ENCODE measurements at places on chromosomes 12 and 14.

DNA sequence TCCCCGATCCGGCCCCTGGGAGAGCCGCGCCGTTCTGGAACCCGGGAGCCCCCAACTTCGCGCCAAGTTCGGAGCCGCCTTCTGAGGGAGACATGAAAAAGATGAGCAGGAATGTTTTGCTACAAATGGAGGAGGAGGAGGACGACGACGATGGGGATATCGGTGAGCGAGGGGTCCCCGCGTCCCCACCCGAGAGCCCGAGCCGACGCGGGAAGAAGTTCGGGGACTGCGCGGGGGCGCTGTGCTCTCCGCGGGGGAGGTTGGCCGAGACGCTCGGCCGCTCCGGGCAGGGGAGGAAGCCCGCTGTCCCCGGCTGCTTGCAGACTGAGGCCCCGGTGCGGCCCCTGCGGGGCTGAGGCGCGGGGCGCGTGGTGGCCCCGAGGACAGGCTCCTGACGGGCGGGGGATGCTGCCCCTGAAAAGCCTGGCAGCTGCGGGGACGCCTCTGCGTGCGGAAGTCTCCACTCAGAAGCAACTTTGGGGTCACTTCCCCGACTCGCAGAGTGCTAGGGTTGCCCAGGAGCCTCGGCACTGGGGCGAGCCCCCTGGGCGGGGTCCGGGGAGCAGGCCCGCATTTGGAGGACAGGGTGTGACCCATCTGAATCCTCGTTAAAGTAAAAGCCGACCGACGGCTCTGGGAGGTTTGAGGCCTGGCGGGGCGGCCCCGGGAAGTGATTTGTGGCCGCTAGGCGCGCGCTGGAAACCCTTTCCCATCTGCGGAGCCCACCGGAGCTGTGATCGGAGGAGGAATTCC, 511 bp downstream of the ANO6 start:
- peak; percentile 51 for DNase-seq

GRCh38 chr12:80045594-80045993, 53.7 kb upstream of the OTOGL start:
- DNase-seq, result no peak

DNA sequence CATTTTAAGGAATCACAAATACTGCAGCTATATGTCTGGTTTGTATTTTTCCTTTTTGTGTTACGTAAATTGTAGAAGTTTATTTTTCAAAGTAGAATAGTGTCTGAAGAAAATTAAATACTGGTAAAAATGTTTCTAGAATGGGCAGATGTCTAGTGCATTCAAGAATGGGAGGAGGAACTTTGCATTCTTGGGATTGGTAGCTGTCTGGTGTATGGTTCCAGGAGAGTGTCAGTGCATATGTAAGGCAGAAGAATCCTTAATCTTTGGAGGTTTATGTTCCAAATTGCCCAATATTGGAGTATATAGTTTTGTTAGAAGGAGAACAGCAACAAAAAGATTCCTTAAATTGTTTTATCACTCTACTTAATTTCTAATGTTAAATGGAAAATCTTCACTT, 13.5 kb downstream of the PAPOLA start:
- DNase-seq, result no peak

GRCh38 chr12:30461026-30461615, 234.5 kb downstream of the IPO8 start:
- no peak for DNase-seq

DNA sequence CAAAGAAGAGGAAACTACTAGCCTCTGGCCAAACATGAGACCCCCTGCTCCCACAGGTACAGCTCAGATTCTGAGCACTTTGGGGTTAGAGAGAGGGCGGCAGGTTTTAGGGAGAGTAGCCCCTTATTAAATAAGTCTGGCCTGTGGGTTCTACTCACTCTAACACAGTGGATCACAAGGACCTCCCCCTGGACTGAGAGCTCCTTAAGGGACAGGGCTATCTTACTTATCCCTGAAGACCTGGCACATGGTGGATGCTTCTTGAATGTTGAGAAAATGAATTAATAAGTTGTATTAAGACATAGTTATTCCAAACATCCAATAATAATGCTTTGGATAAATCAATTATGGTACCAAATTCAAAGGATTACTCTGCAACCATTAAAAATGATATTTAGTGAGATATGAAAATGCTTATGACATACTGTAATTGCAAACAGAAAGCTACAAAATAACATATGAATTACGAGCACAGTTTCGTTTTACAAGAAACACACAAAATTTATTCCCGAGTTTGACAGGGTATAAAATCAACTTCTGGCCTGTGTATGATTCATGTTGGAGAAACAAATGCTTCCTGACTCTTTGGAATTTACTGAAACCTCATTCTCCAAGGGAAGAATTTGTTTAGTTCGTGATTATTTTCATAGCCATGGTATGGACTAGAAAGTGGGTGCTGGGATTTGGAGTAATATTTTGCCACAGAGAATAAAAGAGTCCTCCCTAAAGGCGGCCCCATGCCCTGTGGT, 59.3 kb upstream of the BDKRB2 start:
- no peak for DNase-seq

DNA sequence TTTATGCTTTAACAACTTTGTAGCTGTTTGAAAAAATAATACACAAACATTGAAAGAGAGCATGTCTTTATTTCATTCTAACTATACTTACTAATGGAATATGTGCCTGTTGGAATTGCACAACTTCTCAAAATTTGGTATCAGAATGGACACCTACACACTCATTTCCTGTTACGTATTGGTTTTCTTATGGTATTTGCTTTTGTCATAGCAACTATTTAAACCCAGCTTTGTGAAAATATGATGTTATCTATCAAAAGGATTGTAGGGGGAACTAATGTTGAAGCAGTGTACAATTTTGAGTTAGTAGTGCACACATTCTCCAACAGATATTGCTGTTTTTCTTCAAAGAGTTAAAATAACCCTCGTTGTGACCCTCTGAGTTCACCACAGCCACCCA, 52.6 kb downstream of the RBMS2 start:
- no peak for DNase-seq

DNA sequence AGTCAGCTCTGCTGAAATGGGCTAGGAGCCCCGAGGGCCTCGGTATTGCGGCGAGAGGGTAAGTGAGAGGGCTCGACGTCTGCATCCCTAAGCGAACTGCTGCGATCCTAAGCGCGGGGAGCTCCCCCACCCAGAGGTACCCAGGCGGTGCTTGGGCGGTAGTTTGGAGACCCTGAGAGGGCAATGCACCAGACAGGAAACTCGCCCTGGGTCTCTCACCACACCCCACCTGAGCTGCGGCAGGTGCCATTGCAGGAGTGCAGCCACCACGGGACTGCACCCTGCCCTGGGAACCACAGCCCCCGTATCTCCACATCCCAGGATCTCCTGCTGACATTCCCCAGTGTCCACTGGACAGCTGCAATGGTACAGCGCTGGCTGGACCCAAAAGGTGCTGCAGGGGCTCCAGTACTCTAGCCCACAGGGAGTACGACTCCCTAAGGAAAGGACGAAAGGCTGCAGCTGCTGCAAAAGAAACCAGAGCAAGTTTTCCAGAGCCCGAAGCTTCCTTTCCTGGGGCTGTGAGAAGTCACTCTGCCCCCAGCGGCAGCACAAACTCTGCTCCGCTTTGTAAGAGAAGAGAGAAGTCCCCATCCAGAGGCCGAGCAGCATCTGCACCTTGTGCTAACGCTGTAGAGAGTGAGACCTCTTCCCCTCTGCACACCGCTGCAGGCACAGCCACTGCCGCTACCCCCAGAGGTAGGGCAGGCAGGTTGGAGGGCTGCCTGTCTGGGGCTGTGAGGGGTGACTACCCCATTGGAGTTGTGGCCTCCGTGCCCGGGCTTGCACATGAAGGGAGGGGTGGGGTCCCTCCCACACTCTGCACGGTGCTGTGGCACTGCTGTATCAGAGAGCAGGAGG, 31.1 kb upstream of the MON2 start:
- peak; percentile 18 for DNase-seq

DNA sequence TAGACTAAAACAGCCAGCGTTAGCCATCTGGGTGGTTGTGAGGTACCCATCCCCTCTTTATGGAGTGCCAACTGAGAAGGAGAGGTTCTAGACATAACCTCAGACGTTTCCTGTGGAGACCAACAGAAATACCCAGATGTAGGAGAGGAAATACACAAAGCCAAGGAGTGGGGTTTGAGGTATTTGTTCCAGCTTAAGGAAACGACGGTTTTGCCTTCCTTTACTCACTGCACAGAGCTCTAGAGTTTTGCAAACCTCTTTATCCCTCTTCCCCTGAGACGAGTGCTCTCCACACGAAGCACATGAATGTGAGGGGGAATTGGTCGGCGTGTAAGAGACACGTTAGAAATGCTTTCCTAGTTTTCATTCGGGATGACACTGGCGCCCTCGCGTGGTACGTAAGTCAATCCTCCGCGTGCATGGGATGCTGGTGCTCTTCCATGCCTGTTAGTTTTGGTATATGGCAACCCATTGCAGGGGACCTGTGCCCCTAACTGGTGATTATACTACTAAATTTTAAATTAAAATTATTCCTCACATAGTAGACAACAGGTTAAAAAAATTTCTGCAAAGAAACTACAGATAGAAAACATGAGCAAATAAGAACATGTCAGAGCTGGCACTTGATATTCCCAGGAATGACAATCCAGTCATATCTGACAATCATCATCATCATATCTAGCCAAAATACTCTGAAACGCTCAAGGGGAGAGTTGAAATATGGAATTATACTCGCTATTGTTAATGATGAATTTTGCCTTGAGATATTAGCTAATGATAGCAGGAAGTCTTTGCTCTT, 121.7 kb downstream of the PPM1H start:
- peak; percentile 68 for DNase-seq

DNA sequence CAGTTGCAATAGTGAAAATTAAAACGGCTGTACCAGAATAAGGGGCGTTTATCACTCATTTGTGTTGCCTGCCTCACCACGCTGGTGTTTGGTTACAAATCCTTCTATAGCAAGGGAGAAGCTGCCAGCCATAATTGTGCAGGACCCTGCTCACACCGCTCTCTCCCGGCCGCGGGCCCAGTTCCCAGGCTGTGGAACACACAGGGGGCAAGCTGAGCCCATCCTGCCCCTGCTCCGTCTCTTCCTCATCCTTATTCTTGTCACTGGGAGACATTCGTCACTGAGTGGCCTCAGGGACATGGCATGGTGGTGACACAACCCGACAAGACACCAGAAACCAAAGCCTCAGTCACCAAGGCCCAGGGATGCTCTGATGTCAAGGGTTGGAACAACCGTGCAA, 116.3 kb upstream of the FKBP4 start:
- DNase-seq, result no peak

GRCh38 chr12:94511506-94511905, 51.8 kb upstream of the CEP83 start:
- no peak for DNase-seq

DNA sequence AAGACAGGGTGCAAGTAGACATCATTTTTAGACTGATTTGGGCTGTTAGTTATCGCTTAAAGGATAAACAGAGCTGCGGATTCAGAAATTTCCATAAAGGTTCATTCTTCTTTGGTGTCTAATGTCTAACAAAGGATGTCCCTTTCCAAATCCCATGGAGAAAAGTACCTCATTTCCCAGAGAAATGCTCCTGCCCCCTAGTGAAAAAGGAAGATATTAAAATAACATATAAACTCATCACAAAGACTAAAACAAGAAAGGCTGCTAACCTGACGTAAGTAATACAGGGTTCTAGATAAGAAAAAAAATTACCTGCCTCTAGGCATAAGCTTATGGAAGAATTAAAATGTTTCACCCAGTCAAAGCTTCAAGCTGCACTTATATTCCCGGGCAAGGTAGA, 22.8 kb downstream of the ARMH4 start:
- DNase-seq, result no peak

DNA sequence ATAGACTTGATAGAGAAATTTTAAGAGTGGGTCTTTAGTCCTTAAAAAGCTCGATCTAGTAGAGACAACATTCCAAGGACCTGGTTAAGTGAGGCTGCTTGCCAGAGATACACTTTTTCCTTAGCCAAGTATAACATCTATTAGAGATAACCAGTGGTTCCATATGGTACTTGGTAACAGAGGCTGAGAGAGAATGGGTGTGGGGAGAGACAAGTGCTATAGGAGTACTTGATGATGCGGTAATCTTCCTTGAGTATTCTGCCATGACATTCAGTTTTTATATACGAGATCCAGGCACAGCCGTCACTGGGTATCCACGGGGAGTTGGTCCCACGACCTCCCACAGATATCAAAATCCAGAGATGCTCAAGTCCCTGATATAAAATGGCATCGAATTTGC, 77.4 kb upstream of the REP15 start:
- no peak for DNase-seq

GRCh38 chr14:60165547-60165876, 314 bp upstream of the DHRS7 start:
- DNase-seq, result no peak

DNA sequence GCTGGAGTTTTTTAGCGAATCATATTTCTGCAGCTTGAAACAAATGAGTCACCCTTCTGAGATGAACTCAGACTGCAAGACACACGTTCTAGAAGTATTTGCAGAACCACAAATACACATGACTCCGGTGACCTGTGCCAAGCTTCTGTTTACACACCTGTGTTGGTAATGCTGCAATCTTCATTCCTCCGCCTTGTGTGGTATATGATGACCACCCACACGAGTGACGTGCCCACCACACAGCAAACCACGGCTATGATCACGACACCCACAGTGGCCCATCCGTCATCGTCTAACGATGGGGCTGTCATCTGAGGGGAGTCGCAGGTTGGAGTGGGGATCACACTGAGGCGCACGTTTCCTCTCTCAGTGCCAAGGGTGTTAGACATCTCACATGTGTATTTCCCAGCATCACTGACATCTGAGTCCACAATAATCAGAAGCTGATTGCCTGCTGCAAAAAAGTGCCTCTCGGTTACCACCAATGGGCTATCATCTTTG, 43.0 kb downstream of the LRIG3 start:
- DNase-seq, result no peak

GRCh38 chr14:80054020-80054419, 157.3 kb downstream of the DIO2 start:
- DNase-seq, result no peak

DNA sequence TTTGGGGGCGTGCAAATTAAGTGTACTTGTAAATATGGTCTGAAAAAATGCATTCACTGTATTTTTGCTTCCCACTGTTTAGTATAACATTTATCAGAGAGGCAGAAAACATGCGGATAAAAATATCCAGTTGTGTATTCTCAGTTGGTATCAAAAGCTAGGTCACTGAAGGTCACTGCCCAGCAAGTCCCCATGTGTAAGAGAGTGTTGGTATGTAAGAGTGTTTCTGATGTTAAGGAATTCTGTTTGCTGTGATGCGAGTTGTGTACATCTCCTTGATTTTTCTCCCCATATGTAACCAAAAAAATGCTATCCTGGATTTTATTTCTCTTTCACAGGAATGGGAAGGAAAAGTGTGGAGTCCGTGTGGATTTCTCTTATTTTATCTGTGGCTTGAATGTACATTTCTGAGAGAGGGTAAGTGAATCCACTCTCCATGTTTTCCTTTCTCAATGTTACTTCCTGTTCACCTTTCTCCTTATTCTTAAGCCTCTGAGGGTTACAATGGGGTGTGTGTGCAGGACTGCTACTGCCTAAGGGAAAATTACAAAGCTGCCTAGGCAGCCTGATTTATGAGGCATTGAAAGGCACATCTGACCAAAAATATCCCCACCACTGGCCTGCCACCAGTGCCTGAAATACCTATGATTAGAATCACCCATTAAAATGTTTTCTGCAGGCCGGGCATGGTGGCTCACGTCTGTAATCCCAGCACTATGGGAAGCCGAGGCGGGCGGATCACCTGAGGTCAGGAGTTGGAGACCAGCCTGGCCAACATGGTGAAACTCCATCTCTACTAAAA, 97.9 kb upstream of the USP44 start:
- DNase-seq, result no peak
